ENCODE measurements at places on chromosomes 5 and 9. TPM values are rescaled to one million over a fixed set of nuclear protein-coding genes. Genes with fewer than 3 reads are reported as not detected.

Gene SPINK5
- total RNA-seq: 0.95 TPM

Gene GLRA1
- total RNA-seq: not detected

Gene FOXD4L4
- total RNA-seq: not detected

Gene SH2D3C
- total RNA-seq: 0.23 TPM

Gene C9orf153
- not detected for total RNA-seq

Gene CLIC3
- 8.7 TPM for total RNA-seq

Measured in hair follicular keratinocyte (primary cell).